ENCODE measurements at places on chromosomes 13 and 19.

GRCh38 chr13:80611310-80611709 lies 270.4 kb upstream of the SPRY2 start:
- DNase-seq, result no peak

DNA sequence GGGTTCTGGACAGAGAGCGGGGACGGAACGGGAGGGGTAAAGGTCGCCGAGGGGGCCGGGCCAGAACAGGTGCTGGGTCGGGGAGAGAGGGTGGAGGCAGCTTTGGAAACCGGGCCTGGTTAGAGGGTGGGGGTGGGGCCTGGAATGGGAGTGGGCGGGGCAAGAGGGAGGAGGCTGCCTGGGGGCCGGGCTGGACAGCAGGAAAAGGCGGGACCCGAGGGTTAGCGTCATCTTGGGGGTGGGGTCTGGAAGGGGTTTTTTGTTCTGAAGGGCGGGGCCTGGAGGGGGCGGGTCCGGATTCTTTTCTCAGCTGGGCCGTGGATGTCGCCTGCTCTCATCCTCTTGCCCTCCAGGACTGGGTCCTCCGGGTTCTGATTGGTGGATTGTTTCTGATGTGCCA lies 4.3 kb upstream of the ZNF813 start:
- DNase-seq, result no peak

GRCh38 chr13:38967446-38967845 lies 23.2 kb downstream of the STOML3 start:
- no peak for DNase-seq

GRCh38 chr13:74221752-74222151 lies 87.5 kb upstream of the KLF12 start:
- no peak for DNase-seq

- no peak for DNase-seq
These were observed 296.8 kb upstream of the SGCG start for GRCh38 chr13:22883956-22884355.

DNA sequence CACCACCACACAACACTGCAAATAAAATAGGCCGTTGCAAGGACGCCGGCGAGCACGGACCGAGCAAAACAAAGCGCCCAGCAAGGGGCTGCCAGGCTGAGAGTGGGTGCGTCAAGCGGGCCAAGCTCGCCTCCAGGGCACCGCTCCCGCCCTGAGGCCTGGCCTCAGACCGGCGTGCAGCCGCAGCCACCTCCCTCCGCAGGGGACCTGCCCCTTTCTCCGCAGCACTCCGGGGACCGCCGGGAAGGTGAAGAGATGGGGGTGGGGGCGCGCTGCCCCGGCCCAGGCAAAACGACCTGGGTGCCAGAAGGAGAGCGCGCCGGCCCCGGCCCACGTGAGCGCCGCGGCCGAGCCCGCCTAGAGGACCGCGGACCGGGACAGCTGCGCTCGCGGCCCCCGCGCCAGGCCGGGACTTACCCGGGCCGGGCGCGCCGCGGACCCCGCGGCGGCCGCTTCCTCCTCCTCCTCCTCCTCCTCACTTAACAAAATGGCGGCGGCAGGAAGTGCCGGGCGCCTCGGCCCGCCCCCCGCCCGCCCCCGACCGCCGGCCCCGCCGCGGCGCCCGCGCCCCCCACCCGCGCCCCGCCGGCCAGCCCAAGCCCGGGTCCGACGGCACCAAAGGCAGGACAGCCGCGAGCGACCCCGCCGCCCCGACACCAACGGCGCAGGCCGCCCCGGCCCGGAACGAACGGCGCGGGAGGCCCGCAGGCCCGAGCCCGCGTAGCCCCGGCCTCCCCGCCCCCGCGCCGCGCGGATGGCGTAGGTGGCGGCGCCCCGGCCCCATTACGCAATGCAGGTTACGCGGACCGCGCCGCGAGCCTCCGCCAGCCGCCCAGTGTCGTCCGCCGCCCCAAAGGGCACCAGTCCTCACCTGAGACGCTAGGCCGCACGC lies 674 bp downstream of the BRD4 start:
- DNase-seq, result peak; percentile 37

- no peak for DNase-seq
These were observed 202.9 kb downstream of the SUCLA2 start for GRCh38 chr13:47798194-47798593.
